ENCODE measurements at places on chromosomes 5 and 9.

DNA sequence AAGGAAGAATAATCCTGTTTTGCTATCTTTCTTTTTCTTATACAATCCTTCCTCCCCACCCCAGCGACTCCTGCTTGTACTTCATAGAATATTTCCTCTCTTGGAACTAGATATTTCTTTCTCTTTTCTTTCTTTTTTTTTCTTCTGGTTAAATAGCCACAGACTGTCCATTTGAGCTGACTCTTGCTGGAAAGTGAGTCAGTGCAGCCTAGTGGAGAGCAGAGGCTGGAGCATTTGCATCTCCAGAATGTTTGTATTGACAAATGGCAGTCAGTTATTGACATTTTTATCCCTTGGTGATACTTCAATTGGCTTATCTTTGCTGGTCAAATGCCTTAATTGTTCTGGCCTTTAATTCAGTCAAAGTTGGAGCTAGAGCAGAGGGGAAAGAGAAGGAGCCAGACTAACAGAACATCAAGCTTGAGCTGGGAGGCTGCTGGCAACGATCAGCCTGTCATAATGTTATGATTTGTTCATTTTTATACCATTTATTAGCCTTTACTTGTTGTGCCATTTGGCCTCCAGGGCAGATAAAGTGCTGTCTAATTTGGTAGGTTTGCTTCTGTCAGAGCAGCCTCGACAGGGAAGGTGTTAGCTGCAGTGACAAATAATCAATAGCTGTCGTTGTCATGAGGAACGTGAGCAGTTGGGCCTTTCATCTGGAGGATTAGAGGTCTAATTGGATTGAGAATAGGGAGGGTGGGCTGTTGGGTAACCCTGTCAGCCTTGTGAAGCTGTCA, 69.0 kb downstream of the INVS start:
- no peak for DNase-seq

DNA sequence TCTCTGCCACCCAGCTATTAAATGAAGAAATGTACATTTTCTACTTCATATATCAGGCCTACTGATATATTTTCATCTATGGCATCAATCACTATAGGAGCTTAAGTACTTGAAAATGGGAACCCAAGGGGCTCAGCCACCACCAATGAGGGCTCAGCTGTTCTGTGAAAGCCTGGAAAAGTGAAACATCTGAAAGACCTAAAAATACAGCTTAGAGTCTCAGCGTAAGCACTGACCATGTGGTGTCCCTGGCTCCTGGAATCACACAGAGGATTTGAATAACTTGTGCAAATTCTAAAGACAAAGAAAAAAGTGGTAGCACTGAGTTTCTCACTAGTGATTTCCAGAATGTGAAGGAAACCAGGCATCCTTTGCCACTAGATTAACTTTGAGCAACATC, 64.5 kb downstream of the PTPRD start:
- no peak for DNase-seq

GRCh38 chr9:7212101-7212500, 454.3 kb downstream of the KDM4C start:
- no peak for DNase-seq

- DNase-seq = peak; percentile 19
These were observed 19.9 kb downstream of the ABITRAM start for GRCh38 chr9:108953983-108954574.

DNA sequence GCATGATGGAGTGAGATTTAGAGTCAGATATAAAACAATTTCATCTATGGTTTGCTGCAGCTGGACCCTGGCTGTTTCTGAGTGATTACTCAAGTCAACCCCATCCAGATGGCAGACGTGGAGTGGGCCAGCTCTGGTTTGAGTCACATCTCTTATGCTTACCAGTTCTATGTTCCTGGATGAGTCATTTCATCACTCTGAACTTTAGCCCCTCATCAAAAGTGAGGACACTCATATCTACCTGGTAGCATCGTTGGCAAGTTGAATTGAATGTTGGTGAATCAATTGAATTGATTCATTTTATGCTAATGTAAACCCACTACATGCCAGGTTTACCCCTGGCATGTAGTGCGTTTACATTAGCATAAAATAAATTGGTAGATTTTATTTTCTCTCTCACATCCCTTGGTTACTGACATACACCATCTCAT, 176.4 kb downstream of the FGF18 start:
- no peak for DNase-seq

- no peak for DNase-seq
These were observed 278.1 kb downstream of the ICE1 start for GRCh38 chr5:5700549-5700948.

GRCh38 chr5:76771705-76772405, 47.0 kb upstream of the F2RL1 start:
- no peak for DNase-seq

DNA sequence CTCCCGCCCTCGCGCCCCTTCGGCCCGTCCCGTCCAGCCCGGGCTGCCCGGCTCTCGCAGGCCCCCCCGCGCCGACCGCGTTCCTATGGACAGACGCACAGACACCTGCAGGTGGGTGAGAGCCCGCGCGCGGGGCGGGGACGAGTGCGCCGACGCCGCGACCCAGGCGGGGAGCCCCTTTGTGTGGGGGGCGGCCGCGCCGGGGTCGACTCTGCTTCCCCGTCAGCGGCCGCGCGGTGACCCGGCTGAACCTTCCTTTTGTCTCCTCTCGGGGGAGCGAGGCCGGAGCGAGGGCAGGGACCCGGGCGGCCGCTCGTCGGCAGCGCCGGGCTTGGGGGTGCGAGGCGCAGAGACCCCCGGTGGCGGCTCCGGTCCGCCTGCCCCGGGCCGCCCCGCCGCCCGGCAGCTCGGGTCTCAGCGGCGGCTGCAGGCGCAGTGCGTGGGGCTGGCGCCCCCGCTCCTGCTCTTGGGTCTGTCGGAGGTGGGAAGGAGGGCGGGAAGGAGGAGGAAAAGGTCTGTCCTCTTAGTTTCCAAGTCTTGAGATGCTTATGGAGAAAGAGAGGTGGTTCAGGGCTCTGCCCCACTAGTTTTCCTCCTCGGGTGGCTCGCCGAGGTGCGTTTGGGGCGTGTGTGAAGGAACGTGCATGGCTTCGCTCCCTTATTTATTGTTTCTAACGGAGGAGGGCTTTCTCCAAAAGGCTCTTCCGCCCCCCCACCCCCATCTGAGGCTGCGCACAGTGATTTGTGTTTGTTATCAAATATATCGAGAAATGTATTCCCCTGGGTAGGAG, 576 bp downstream of the KIAA1958 start:
- DNase-seq = no peak

GRCh38 chr5:151682751-151683331, 3.9 kb downstream of the SPARC start:
- DNase-seq = no peak

DNA sequence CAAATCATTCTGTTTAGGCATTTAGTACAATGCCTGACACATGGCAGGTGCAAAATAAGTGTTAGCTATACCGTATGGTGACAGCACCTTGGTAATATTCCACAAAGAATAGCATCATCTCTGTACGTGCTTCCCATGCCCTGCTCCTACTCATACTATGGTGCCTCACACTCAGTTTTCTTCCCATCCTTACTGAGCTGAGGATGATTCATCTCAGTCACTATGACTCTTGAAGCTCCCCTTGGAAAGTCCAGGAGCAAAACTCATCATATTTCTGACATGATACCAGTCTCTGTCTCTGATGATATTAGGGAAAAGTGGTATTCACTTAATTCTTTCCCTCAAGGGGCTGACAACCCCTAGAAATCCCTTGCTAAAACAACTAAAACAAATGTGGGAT, 423.3 kb downstream of the EFNA5 start:
- no peak for DNase-seq

Data from amniotic stem cell (primary cell).